ENCODE measurements at places on chromosomes 3 and 15. TPM values are rescaled to one million over a fixed set of nuclear protein-coding genes. Genes with fewer than 3 reads are reported as not detected.

Gene VILL
- 12.4 TPM for total RNA-seq

Gene ARHGAP11A
- 2.0 TPM for total RNA-seq

Gene ALDH1A2
- total RNA-seq = 2.0 TPM

Gene PP2D1
- not detected for total RNA-seq
